Activated CD8-positive, alpha-beta T cell treated with anti-CD3 and anti-CD28 coated beads, Interleukin-2, amount 10 ng/mL, durations not matched to agents 7 days and 5 days (primary cell): ENCODE measurements at places on chromosomes 11 and 22. TPM values are rescaled to one million over a fixed set of nuclear protein-coding genes. Genes with fewer than 3 reads are reported as not detected.

DNA sequence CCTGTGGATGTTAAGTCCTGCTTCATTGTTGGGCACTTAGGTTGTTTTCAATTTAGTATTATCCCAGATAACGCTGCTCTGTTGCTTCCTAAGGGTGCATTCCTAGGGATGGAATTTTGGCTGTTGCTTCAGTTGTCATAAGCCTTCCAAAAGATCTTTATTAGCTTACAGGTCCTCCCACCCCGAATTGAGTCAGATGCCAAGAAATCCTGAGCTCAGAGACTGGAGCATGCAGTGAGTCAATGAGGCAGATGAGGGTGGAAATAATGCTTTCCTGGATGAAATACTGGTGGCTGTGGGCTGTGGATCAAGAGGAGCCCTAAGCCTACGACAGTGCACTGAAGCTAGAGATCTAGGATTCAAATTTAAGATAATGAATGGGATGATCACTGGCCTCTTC lies 10.7 kb upstream of the IL18BP start:
- no peak overlapping the region for H3K4me3 ChIP-seq
- no peak overlapping the region for H3K27ac ChIP-seq
- no peak for DNase-seq
- H3K4me1 ChIP-seq: peaks cover 9% of the 10 kb centered on the region

- H3K4me3 ChIP-seq: no peak overlapping the region
- H3K27ac ChIP-seq: no peak overlapping the region
- H3K4me1 ChIP-seq: peaks cover 26% of the 10 kb centered on the region
- DNase-seq: no peak
- peaks cover 15% of the 10 kb centered on the region for H3K36me3 ChIP-seq
These were observed 8.1 kb downstream of the PRR33 start for GRCh38 chr11:1883346-1884302.

DNA sequence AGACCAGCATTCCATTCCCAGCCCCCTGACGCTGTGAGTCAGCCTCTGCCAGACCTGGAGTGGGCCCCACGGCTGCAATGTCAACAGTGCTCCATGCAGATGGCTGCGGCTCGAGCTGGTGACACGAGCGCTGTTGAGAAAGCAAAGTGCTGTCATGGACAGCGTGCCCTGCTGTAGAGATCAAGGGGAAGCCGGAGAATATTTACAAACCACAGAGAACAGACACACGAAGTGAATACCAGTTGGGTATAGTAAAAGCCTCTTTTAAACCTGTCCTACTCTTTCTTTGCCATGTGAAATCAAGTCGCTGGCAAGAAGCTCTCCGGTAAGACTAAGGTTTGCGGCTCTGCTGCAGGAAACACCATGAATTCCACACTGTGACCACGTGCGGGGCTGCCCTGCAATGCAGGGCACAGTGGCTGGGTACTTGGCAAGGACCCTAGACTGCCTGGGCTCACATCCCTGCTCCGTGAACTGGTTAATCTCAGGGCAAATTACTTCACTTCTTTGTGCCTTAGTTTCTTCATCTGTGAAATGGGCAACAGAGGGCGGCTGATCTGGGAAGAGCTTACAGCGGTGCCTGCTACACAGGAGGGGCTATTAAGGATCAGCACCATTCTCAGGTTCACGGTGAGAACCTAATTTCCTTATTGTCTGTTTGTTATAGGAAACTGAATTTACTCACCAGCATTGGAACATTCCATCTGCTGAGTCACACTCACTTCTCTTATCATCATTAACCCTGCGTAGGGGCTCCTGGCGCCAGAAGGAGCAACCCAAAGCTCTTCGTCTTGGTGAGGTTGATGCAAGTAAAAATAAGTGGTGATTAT lies 27.8 kb upstream of the ELFN2 start:
- no peak overlapping the region for H3K27ac ChIP-seq
- no peak for DNase-seq
- H3K4me1 ChIP-seq: peaks cover 7% of the 10 kb centered on the region

DNA sequence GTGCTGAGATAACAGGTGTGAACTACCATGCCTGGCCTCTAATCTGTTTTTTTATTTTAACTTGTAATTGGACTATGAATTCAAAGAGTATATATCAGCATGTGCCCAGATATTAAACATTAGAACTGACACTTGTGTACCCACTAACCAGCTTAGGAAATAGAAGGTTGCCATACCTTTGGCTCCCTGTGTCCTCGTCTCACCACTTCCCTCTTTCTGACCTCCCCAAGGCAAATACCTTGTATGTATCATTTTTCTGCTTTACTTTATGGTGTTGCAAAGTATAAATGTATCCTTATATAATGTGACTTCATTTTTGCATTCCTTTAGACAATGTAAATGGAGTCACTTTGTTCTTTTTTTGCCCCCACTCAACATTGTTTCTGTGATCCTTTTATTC lies 9.1 kb downstream of the PPP6R3 start:
- DNase-seq: no peak
- H3K4me3 ChIP-seq: peak overlapping the region; percentile 16
- peaks cover 68% of the 10 kb centered on the region for H3K36me3 ChIP-seq
- no peaks in the 10 kb centered on the region for H3K27me3 ChIP-seq
- H3K27ac ChIP-seq: peak overlapping the region; percentile 51

PNPLA5 gene
- not detected for total RNA-seq

DNA sequence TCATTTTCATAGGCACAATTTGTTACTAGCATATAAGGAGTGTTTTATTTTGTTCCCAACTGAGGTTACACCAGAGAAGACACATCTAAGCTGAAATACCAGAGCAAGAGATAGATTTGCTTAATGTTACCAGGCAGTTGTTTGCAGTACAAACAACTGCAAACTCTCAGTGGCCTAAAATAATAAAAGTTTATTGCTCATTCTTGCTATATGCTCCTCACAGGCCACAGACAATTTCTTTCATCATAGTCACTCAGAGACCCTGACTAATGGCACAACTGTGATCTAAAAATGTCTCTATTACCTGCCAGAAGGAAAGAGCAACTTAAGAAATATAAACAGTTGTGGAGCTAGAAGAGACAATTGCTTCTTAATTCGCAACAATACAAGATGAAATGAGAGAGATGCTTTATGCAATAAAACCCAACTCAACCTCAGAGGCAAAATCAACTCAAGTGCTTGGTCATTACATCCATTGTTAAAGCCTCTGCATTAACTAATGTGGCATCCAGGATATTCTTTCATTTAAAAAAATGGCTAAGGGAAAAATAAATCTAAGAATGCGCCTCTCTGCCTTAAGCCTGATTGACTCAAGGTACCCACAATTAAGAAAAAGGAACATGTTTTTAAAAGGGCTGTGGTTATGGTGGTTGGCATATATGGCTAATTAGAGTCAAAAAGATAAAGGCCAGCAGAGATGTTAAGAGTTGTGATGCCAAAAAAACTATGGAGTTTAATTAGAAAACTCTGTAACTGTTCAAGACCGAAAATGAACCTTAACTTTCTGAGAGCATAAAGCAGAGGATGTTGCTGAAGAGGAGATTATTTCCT lies 103.7 kb downstream of the CD44 start:
- H3K36me3 ChIP-seq: peaks cover 18% of the 10 kb centered on the region
- H3K4me3 ChIP-seq: no peak overlapping the region
- peaks cover 85% of the 10 kb centered on the region for H3K4me1 ChIP-seq

- H3K27ac ChIP-seq: no peak overlapping the region
- H3K4me3 ChIP-seq: no peak overlapping the region
- no peaks in the 10 kb centered on the region for H3K27me3 ChIP-seq
- peaks cover 8% of the 10 kb centered on the region for H3K4me1 ChIP-seq
- H3K36me3 ChIP-seq: peaks cover 27% of the 10 kb centered on the region
These were observed 19.1 kb downstream of the RPUSD4 start for GRCh38 chr11:126192361-126192760.

DNA sequence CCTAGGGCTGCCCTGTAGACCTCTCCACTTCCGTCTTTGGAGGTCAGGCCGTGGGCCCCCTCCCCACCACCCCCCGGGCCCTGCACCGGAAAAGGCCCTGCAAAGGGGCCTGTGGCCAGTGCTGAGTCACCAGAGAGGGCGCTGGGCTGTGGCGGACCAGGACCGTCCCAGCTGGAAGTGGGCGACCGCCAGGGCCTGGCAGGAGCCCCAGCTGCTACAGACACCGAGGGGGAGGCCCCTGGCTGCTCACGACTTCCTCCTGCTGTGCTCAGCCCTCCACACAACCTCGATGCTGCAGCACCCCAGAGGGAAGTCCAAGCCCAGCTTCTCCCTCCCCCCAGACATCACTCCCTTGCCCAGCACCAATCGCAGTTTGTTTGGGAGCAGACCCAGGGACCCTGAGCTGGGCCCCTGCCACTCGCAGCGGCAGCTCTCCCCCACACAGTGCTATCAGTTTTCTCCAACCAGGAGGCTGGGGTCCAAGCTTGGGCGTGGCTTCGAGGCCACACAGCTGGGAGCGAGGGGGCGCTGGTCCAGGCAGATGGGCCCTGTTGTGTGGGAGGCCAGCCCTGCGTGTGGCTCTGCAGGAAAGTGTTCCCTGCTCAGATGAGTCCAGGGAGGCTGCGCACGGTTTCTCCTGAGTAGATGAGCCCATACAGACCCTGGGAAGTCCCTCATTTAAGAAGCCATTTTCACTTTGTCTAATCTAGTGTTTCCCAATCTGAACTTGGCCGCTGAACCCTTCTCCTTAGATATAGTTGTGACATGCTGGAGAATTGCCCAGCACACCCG lies 5.6 kb upstream of the SH3BP1 start:
- H3K27ac ChIP-seq: peak overlapping the region; percentile 97
- H3K36me3 ChIP-seq: peaks cover 22% of the 10 kb centered on the region
- H3K4me1 ChIP-seq: peaks cover 85% of the 10 kb centered on the region
- DNase-seq: peak; percentile 81
- peak overlapping the region; percentile 72 for H3K4me3 ChIP-seq

DNA sequence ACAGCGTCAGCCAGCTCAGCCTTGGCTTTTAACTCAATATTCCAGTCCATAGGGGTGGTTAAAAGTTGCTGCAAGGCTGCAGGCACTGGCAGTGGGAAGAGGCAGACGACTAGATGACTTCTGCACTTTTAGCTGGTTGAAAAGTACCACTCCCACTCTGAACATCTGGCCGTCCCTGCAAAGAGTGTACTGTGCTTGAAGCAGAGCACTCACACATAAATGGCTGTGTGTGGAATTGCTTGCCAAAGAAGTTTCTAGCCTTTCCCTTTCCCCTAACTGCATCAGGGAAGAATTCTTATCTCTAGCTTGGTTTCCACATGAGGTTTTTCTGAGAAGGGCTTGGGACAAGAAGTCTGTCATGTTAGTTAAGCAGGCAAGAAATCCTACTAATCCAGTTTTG lies 5.1 kb upstream of the PHLDB1 start:
- H3K4me1 ChIP-seq: peaks cover 2% of the 10 kb centered on the region
- no peak overlapping the region for H3K4me3 ChIP-seq
- peaks cover 5% of the 10 kb centered on the region for H3K27me3 ChIP-seq
- DNase-seq: no peak
- no peak overlapping the region for H3K27ac ChIP-seq

GRCh38 chr11:102900346-102900745 lies 25.6 kb upstream of the MMP12 start:
- no peak overlapping the region for H3K27ac ChIP-seq
- no peak for DNase-seq
- no peaks in the 10 kb centered on the region for H3K4me1 ChIP-seq
- H3K4me3 ChIP-seq: no peak overlapping the region
